Progenitor cell of endocrine pancreas (in vitro differentiated cells): ENCODE measurements at places on chromosomes 11 and 22.

DNA sequence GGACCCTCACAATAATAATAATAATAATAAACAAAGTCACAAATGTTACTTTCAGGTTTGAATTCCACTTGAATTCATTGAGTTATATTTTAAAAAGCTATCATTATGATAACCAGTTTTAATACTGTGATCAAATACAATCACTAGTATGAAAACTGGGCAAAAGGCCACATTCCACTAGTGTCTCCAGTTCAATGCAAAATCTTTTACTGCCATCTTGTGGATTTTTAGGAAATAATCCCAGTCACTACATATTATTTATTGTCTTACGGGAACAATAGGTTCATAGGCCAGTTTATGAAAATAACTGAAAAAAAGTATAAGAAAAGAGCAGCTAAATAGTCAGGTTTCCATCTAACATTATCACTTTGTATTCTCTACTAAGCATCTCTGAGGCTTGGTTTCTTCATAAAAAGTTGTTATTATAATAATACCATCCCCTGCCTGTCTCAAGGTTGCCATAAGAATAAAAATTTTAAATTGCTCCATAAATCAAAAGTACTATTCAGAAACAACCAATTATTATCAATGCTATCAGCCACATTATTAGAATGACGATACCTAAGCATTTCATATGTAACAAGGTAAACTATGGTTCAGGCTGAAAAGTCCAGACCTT is 533.9 kb upstream of the CCDC90B start:
- peaks cover 8% of the 10 kb centered on the region for H3K27me3 ChIP-seq
- no peak overlapping the region for H3K27ac ChIP-seq
- no peak overlapping the region for H3K4me3 ChIP-seq
- no peaks in the 10 kb centered on the region for H3K4me1 ChIP-seq

DNA sequence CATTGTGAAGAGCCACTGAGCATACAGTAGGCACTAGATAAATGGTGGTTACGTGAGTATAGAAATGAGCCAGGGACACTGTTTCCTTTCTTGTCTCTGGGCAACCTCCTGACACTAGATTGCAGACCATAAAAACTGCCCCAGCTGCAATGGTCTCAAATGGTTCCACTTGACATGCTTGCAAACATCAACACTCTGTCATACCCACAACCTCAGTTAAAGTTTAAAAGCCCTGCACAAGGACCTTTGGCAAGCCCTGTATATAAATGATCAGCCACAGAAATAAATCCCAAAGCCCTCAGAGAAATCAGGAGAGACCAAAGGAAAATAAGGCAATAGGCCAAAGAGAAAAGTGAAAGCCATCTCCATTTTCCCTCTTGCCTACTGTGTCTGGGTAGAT is 20.7 kb downstream of the PLEKHA7 start:
- peaks cover 19% of the 10 kb centered on the region for H3K4me1 ChIP-seq
- peaks cover 7% of the 10 kb centered on the region for H3K36me3 ChIP-seq
- H3K27ac ChIP-seq, result no peak overlapping the region
- DNase-seq, result no peak
- H3K27me3 ChIP-seq, result no peaks in the 10 kb centered on the region

- H3K27me3 ChIP-seq, result no peaks in the 10 kb centered on the region
- peak overlapping the region; percentile 61 for H3K27ac ChIP-seq
- no peak overlapping the region for H3K4me3 ChIP-seq
- H3K4me1 ChIP-seq, result peaks cover 6% of the 10 kb centered on the region
Observed at GRCh38 chr11:70873736-70874412, 378.5 kb downstream of the SHANK2 start.

DNA sequence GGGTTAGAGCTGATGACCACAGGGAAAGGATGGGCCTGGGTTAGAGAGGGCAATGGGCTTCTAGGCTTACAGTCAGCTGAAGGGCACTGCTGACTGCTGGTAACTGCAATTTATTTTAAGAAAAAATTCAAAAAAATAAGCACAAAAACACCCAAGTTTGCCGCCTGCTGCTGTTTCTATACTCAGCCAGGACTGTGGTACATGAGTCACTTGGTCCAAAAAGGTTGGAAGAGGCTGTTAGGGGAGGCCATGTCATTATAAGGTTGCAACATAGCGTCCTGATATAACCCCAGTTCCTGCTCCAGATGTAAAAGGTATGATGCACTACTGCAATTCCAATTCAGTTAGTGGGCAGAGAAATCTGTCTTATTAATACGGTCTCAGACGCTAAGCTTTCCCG is 98.9 kb downstream of the ETS1 start:
- no peak overlapping the region for H3K4me3 ChIP-seq
- H3K36me3 ChIP-seq, result no peaks in the 10 kb centered on the region
- DNase-seq, result no peak
- no peaks in the 10 kb centered on the region for H3K4me1 ChIP-seq
- H3K27me3 ChIP-seq, result peaks cover 15% of the 10 kb centered on the region
- H3K27ac ChIP-seq, result no peak overlapping the region

- H3K27ac ChIP-seq, result no peak overlapping the region
- H3K27me3 ChIP-seq, result no peaks in the 10 kb centered on the region
- no peaks in the 10 kb centered on the region for H3K4me1 ChIP-seq
- H3K4me3 ChIP-seq, result no peak overlapping the region
- peaks cover 3% of the 10 kb centered on the region for H3K36me3 ChIP-seq
- DNase-seq, result no peak
Observed at GRCh38 chr22:50576806-50577696, 1.2 kb downstream of the CPT1B start.

DNA sequence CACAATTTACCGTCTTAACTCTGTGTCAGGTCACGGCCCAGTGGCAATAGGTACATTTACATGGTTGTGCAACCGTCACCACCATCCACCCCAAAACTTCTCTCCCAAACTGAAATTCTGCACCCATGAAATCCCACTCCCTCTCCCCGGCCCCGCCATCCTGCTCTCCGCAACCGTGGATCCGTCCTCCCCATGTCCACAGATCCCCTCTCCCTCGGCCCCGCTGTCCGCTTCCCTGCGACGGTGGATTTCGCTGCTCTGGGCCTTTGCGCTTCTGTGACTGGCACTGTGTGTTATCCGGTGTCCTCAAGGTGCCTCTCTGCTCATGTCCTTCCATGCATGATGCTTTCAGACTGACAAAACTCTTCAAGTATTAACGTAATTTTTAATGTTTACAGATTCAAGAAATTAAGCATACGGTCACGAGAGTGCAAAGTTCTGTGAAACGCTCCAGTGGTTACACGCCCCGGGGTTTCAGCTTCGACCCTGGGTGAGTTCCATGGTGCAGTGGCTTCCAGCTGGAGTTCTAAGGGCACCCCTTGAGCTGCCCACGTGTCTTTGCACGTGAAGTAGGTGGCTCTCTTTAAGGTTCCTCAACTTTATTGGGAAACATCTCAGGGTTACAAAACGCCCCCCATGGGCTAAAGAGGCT is 76.4 kb downstream of the KCNQ1 start:
- H3K27ac ChIP-seq, result no peak overlapping the region
- peaks cover 44% of the 10 kb centered on the region for H3K27me3 ChIP-seq
- peaks cover 3% of the 10 kb centered on the region for H3K4me1 ChIP-seq
- peak; percentile 4 for DNase-seq
- no peak overlapping the region for H3K4me3 ChIP-seq
- H3K36me3 ChIP-seq, result no peaks in the 10 kb centered on the region

DNA sequence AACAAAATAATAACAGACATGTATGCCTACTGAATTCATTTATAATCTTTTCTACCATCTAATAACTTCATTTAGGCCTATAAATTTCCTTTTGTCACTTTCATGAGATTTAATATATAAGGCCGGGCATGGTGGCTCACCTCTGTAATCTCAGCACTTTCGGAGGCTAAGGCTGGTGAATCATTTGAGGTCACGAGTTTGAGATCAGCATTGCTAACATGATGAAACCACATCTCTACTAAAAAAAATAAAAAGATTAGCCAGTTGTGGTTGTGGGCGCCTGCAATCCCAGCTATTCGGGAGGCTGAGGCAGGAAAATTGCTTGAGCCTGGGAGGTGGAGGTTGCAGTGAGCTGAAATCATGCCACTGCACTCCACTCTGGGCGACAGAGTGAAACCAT is 14.2 kb upstream of the NTM start:
- no peaks in the 10 kb centered on the region for H3K36me3 ChIP-seq
- H3K4me1 ChIP-seq, result no peaks in the 10 kb centered on the region
- H3K4me3 ChIP-seq, result no peak overlapping the region
- no peak for DNase-seq
- peaks cover 5% of the 10 kb centered on the region for H3K27me3 ChIP-seq
- no peak overlapping the region for H3K27ac ChIP-seq

DNA sequence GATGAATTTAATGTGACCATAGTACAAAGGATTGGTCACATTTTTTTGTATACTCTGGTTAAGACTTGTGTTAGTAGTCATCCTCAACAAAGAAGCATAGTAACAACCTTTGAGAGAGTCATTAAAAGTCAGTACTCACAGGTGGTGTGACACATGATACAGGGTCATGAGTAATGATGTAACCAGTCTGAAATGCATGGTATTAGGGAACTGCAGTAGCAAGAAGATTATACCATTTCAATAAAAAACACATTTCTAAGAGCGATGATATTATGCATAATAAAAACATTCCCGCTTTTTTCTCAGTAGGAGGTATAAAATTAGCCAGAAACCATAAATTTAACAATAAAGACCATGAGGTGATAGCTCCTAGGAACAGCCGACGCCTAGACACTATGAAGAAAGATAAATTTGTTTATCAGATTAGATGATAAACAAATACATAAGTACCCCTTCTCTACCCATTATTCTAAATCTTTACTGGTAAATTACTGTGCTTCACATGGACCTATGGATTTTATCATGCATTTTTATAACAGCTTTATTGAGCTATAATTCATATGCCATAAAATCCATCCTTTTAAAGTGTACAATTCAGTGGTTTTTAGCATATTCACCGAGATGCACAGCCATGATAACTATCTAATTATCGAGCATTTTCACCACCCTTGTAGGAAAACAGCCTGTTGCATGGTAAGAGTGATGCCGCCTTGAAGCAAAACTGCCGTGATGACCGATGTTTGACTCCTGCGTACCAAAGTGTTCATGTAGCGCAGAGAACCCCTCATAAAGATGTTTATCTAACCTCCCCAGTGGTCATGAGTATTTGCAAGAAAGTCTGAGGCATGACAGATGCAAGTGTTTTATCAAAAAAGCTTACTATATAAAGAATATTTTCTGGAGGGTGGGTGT is 41.8 kb downstream of the TMPRSS5 start:
- peaks cover 14% of the 10 kb centered on the region for H3K4me1 ChIP-seq
- peaks cover 1% of the 10 kb centered on the region for H3K36me3 ChIP-seq
- H3K27me3 ChIP-seq, result no peaks in the 10 kb centered on the region
- H3K4me3 ChIP-seq, result no peak overlapping the region
- no peak for DNase-seq

DNA sequence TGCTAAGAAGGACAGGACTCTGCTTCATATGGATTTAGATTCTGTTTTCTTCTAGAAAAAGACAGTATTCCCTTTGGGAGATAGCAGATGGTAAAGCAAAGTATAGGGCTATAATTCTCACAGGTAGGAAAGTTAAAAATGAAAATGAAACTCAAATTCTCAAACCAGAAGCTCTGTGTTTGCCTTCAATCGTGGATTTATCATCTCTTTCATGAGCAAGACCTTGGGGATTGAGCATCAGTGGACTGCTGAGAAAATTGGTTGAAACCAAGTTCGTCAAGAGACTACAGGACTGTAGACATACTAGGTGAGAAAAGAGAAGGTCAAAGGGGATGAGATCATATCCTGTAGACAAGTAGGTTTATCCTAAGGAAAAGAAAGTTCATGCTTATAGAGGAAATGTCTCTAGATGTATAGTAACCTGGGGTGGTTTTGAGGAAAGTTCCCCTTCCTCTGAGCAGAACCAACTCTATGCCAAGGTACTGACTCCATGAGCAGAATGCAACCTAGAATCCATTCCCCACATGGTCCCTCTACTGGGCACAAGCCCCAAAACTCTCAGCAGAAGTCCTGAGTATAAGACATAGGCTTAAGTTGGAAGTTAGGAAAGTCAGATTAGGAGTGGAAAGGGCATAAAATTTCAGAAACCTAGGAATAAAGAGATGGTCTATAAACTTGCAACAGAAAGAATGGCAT is 46.5 kb downstream of the SLC5A12 start:
- no peaks in the 10 kb centered on the region for H3K36me3 ChIP-seq
- H3K27me3 ChIP-seq, result no peaks in the 10 kb centered on the region
- H3K4me3 ChIP-seq, result no peak overlapping the region
- no peak for DNase-seq
- H3K27ac ChIP-seq, result no peak overlapping the region
- H3K4me1 ChIP-seq, result peaks cover 2% of the 10 kb centered on the region

DNA sequence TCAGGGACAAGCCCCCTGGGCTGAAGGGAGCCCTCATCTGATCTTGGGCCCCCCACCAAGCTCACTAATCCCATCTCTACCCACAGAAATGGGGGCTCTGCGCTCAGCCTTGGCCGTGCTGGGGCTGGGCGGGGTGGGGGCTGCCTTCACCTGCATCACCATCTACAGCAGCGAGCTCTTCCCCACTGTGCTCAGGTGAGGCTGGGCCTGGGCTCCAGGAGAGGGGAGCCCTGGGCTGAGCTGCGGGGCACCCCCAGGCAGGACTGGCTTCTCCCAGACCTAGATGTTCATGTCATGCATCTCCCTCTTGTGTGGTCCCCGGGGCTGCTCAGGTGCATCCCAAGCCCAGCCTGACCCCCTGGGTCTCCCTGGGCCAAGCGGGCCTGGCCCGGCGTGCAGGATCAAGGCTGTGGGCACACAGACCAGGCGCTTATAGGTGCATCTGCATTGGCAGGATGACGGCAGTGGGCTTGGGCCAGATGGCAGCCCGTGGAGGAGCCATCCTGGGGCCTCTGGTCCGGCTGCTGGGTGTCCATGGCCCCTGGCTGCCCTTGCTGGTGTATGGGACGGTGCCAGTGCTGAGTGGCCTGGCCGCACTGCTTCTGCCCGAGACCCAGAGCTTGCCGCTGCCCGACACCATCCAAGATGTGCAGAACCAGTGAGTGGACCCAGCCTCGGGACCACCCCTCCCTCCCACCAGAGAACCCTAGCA is 9.4 kb downstream of the SLC22A12 start:
- H3K27ac ChIP-seq, result no peak overlapping the region
- no peaks in the 10 kb centered on the region for H3K4me1 ChIP-seq
- H3K36me3 ChIP-seq, result no peaks in the 10 kb centered on the region
- peaks cover 16% of the 10 kb centered on the region for H3K27me3 ChIP-seq

DNA sequence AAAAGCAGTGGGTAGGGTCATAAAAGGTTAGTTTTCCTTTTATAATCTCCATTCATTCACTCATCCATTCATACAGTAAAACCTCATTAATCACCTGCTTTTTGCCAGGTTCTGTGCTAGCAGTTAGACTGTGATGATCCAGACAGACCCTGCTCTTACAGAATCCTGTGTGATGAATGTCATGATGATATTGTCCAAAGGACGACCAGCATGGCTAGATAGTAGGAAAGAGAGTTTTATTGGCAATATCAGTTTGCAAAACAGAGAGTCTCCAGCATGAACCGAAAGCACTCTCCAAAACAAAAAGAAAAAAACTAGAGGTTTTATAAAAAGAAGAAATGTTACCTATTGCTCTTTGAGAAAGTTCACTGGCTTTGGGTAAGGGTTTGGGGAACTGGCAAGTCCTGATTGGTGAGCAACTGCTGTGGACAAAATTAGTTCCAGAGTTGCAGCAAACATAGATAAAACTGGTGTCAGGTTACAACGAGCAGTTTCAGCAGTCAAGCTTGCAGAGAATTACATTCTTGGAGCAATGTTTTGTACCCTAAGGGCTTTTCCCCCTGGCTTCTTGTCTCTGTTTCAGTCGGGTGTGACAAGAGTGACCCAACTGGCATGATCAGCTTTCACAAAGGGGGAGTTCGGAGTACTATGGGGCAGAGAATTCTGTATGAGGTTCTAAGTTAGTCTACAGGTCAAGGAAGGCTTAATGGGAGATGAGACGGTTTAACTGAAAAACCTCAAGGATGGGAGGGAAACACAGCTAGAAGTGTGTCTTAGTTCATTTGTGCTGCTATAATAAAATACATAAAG is 58.3 kb downstream of the HSD17B12 start:
- DNase-seq, result no peak
- peak overlapping the region; percentile 57 for H3K4me3 ChIP-seq
- no peaks in the 10 kb centered on the region for H3K27me3 ChIP-seq
- peaks cover 32% of the 10 kb centered on the region for H3K4me1 ChIP-seq
